ENCODE measurements at places on chromosomes 11 and 22. TPM values are rescaled to one million over a fixed set of nuclear protein-coding genes. Genes with fewer than 3 reads are reported as not detected.

DNA sequence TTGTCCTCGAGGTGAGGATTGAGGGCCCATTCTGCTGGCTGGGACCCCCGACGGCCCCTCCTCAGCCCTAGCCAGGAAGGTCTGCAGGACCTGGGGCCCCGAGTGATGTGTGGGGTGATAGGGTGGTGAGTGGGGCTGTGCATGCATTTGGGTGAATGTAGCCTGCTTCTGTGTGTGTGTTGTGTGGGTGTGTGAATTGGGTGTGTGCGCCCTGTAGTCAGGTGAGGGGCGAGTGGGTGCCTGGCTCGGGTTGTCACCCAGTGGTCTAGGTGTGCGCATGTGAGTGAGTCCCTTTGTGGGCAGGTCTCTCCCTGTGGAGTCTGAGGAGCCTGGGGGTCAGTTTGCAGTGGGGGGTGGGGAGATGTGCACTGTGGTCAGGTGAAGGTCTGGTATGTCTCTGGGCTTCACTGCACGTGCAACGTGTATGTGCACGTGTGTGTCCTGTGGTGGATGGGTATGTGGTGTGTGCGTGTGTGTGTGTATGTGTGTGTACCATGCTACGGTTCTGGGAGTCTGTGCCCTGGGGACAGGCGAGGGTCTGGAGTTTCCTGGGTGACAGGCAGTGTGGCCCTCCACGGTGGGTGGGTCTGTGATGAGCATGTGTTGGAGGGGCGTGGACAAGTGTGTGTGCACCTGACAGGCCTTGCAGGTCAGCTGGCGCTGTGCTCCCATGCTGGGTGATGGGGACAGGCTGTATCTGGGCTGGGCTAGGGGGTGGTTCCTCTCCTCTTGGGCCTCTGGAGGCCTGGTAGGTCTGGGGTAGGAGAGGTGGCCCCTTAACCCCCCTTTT lies 1.0 kb downstream of the TMEM151A start:
- DNase-seq, result no peak

DNA sequence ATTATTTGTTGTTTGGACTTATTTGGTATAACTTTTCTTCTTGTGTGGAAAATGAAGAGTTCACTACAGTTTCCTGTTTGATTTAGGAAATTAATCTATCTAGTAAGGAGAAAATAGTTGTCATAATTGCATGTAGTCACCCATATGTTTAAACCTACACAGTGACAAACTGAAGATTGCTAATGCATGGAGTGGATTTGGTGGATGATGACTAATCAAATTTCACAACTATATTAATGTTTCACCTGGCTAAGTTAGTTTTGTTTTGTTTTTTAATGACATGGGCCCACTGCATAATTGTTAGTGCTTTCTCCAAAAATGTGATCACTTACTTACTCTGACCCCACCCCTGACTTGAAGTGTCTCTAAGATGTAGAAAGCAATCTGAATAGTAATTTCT lies 170.6 kb downstream of the DYNC2H1 start:
- no peak for DNase-seq

DNA sequence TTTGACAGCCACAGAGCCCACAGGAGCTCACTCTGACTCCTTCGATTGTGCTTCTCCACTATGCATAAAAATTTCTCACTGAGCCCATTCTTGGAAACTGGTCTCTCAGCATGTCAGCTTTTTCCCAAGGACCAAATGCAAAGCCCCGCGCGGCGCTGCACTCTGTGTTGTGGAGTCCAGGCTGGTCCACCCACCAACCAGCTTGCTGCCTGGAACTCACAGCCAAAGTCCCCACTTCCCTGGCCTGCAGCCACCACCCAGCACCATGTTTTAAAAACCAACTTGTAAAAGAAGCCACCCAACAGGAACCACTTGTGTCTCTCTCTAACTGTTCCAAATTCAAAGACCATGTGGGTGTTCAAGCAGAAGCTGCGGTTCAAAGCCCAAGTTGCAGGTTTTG lies 124.4 kb downstream of the SPATA19 start:
- DNase-seq, result no peak

DNA sequence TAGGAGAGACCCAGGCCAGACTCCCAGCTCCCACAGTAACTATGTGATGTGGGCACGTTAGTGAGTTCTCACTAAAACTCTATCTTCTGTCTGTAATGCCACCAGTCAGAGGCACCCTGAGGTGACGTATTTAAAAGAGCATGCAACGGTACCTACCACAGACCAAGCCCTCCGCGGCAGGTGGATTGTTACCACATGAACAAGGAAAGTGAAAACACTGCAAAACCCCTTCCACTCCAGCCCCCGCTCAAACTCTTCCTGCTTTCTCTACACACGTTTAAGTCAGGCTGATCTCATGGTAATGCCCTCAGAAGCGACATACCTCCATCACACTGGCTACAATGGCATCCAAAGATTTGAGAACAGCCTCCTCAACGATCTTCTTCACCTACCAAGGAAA lies 36.7 kb downstream of the SERPIND1 start:
- DNase-seq, result no peak

Gene PLAAT2
- total RNA-seq, result 4.6 TPM

Gene PHLDA2
- total RNA-seq, result 0.27 TPM

Gene CHEK1
- 68.2 TPM for total RNA-seq

Gene GAB2
- total RNA-seq, result 12.0 TPM
